ENCODE measurements at places on chromosomes 4 and X.
A peak's percentile ranks its signal among the peaks of the same experiment; 100 is the strongest.

- no peak for DNase-seq
Observed at GRCh38 chr4:3305610-3306371, 13.0 kb downstream of the RGS12 start.

DNA sequence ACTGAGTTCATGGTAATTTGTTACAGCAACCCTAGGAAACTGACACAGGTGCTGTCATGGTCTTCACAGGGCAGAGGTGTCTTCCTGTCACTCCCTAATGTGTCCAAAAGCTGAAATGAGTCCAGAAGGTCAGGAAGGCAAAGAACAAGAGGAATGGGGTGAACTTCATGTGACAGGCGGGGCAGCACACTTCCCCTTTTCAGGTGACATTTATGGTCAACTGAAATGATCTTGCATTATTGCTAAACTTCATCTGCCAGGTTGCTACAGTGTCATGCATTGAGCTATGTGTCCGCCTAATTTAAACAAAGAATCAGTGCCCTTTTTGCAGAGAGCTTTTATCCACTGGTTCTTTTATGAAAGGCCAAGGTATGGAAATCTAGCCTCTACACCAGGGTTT is 15.9 kb upstream of the CCDC149 start:
- no peak for DNase-seq

GRCh38 chr4:169282429-169283113 is 11.8 kb upstream of the SH3RF1 start:
- no peak for DNase-seq

GRCh38 chr4:17726911-17727310 is 54.5 kb downstream of the FAM184B start:
- no peak for DNase-seq

GRCh38 chrX:18676470-18676869 is 4.6 kb upstream of the RS1 start:
- peak; percentile 32 for DNase-seq

All from nephron progenitor cell (in vitro differentiated cells).